Left cardiac atrium (tissue), 4 donors: ENCODE measurements at places on chromosomes 11 and 22. TPM values are rescaled to one million over a fixed set of nuclear protein-coding genes. Genes with fewer than 3 reads are reported as not detected.

Gene MRGPRF
- total RNA-seq: 12.4 TPM

Gene SYT8
- not detected for total RNA-seq

Gene NRGN
- 6.6 TPM for total RNA-seq

DNA sequence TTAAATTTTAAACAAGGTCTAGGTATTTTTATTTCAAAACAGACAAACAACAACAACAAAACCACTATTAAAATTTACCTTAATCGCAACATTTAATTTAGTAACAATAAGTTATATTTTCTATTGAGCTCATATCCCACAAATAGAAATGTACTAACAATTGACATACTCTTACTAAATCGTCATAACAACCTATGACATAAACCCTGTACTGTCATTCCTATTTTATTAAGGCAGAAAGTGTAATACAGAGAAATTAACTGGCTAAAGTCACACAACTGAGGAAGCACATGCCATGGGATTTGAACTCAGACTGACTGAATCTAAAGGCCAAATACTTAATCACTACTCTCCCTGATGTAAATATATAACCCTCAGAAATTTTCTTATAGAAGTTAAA, 3.0 kb downstream of the KIF18A start:
- DNase-seq: no peak

GRCh38 chr11:73218106-73218829, at the start of gene P2RY2:
P2RY2 (plus strand) TSS chr11:73218281; CDS start chr11:73234160, 15,879 bp downstream.
- peak; percentile 86 for DNase-seq
